Fibroblast of villous mesenchyme (primary cell): ENCODE measurements at places on chromosomes 12 and 14. TPM values are rescaled to one million over a fixed set of nuclear protein-coding genes. Genes with fewer than 3 reads are reported as not detected.

RERGL gene
- total RNA-seq = 0.32 TPM in 1 of 2 replicates, not detected in the other

GLT8D2 gene
- total RNA-seq = 51.4 and 55.1 TPM in 2 replicates

PTPN6 gene
- total RNA-seq = not detected in 2 replicates

DBX2 gene
- not detected in 2 replicates for total RNA-seq
